ENCODE measurements at places on chromosomes 5 and 9.

GRCh38 chr5:156094001-156094400 lies 233.0 kb upstream of the SGCD start:
- no peak for DNase-seq

- no peak for DNase-seq
Measured at GRCh38 chr9:120768886-120769285, 24.3 kb downstream of the FBXW2 start.

- no peak for DNase-seq
Measured at GRCh38 chr5:601771-602465, 10.2 kb upstream of the CEP72 start.

DNA sequence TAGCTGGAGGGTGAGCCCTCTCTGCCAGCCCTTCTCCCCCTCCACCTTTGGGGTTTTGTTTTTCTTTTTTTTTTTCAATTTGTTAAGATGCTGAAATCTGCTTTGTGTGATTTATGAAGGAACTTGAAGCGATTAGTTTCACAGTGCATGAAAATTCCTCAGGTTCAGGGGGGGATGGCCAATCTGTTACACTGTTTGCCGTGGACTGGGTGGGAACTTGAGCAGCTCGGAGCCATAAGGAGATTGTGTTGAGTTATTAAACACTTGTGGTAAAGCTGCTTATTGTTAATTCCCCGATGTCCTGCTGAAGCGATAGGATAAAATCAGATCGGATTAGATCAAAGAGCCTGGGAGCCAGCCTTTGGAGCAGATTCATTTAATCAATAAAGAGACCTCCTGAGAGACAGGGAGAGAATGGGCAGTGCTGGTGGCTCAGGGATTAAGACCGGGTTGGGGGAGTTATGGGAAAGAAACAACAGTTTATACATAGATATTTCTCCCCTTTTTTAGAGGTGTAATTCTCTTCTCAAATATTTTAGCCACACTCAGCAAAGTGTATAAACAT lies 105.8 kb upstream of the SPATA31D4 start:
- DNase-seq = no peak

DNA sequence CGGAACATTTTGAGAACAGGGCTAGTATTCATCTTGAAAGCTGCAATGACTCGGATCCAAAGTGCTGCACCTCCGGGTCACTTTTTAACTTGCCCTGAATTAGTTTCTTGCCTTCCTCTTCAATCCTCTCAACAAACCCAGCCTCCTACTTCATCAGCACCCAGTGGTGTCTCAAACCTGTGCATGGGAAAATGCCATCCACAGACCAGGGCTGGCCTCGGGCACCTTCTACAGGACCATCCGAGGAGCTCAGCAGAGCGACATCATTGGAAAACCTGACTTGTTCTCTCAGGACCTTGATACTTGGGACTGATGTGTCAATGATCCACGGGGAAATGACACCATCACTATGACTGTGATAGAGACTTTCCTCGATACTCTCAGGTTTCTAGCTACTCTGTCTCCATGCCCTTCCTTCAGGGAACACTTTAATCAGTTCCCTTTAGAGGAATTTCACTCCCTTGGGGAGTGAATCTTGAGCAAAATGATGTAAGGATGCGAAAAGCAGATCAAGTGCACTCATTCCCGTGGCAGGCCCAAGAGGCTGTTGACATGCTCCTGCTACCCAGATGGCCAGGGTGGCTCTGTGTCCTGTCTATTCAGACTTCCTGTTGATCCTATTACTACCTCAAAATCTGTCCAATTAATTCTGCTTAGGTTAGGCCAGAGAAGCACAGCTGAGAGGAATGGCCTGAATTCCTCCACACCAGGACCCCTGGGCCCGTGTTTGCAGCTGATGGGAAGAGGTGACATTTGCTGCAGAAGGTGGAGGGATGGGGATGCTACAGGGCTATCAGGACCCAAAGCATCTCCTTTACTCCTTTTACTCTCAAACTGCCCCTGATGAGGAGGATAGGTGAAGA lies 96.5 kb upstream of the SLC25A48 start:
- DNase-seq = no peak

GRCh38 chr5:114649878-114650277 lies 288.0 kb downstream of the KCNN2 start:
- DNase-seq = no peak

DNA sequence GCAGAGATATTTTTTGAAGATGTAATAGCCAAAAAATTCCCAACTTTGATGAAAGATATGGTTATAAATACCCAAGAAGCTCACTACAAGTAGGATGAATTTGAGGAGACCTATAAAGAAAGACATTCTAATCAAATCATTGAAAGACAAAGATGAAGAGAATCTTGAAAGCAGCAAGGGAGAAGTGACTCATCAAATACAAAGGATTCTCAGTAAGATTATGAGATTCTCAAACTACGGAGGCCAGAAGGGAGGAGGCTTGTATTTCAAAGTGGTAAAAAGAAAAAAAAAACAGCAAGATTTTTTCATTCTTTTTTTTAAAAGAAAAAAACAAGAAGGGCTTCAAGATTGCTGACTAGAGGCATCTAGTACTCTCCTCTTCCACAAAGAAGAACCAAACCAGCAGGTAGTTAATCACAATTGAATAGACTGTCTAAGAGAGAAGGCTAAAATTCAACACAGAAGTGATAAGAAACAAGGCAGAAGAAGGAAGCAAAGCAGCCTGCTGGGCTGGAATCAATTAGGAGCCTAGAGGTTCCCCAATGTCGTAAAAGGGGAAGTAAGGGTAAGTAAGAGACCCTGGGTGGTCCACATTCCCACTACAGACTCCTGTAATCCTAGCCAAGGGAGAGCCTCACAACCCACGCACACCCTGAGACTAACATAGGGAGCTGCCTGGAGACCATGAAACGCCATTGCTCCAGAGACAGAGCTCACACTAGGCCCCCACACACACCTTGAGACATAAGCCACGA lies 59.1 kb upstream of the NIPAL4 start:
- no peak for DNase-seq

DNA sequence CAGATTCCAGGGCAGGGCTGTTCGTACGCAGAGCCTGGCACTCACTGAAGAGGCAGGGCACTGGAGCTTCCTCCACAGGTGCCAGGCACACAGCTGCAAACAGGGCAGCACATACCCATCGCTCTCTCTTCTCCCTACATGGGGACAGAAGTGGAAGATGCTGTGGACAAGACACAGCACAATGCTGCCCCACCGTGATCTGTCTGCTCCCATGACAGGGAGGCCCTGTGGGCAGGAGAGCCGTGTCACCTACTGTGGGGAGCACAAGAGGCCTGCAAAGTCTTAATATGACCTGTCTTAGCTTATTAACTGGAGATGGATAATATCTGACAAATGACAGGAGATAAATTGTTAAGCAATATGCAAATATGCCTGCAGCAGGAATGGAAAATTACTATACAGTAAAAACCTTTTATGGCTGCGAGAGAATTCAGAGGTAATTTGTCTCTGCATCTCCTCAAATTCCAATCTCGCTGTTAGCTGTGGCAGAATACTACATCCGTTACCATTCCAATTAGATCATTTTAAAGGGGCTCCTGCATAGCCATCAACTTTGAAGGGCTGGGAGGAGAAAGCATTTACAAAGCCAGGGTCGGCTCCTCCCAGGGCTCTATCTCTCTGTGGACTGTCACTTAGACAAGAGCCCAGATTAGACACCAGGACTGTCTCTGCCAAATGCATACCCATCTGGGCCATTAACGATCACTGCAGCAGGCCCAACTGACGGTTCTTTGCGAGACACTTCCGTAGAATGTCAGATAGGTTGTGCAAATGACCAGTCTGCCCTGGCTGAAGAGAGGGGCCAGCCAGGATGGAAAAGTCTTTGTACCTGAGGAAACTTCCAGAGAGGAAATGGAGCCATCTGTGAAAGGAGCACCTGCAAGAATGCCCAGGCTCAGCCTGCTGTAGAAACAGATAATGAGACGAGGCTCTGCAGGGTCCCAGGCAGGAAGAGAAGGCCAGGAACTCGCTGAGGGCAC lies 90.7 kb upstream of the FSTL4 start:
- DNase-seq = no peak

- DNase-seq = no peak
Measured at GRCh38 chr5:137265457-137265856, 233.7 kb downstream of the SPOCK1 start.

- no peak for DNase-seq
Measured at GRCh38 chr5:38023799-38024198, 184.0 kb upstream of the GDNF start.

- DNase-seq = peak; percentile 47
Measured at GRCh38 chr5:61449804-61450492, 117.9 kb downstream of the ZSWIM6 start.

DNA sequence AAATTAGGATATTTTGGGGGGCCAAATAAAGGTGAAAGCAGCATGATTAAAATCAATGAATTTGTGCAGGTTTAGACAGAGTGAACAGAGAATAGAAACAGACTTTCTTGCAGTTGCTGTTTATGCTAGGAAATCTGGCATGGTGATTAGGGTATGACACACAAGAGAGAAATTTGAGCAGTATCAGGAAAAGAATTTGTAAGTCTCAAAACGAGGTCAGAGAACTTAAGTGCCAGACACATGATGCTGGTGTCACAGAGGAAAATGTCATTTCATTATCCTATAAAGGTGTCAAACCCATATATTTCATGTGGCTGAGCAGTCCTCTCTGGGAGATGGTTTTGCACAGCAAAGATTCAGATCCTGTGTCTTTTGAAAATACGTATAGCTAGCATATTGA lies 15.7 kb downstream of the LVRN start:
- DNase-seq = no peak

DNA sequence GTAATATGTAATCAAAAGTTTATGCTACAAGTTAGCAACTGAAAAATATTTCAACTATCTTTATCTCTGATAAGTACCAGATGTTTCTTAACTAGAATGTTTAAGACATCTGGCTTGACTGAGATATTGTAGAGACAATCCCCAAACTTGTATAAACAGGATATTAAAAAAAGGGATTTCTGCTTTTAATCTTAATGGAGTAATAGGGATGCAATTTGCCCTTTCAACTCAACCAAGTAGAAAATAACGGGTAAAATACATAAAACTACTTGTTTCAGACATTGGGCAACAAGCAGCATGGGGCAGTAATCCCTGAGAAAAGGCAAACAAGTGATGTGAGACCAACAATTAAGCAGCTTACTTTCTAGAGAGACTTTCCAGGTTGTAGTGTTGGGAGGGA lies 9.4 kb upstream of the ADAMTS12 start:
- DNase-seq = no peak

DNA sequence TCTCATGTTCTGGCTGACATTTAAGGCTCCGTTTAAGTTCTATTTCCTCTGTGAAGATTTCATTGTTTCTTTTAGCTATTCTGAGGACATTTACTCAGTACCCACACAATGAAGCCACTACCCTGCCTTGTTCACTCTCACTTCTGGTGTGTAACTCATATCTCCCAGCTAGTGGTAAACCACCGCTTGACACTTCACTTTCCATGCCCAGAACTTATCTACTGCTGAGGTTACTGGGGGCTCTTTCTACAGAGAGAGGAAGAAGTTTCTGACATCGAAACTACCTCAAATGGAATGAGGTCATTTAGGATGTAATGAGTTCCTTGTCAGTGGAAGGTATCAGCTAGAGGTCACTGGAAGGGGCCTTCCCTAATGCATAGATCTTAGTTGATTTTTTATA lies 501.5 kb downstream of the DMAC1 start:
- DNase-seq = no peak

DNA sequence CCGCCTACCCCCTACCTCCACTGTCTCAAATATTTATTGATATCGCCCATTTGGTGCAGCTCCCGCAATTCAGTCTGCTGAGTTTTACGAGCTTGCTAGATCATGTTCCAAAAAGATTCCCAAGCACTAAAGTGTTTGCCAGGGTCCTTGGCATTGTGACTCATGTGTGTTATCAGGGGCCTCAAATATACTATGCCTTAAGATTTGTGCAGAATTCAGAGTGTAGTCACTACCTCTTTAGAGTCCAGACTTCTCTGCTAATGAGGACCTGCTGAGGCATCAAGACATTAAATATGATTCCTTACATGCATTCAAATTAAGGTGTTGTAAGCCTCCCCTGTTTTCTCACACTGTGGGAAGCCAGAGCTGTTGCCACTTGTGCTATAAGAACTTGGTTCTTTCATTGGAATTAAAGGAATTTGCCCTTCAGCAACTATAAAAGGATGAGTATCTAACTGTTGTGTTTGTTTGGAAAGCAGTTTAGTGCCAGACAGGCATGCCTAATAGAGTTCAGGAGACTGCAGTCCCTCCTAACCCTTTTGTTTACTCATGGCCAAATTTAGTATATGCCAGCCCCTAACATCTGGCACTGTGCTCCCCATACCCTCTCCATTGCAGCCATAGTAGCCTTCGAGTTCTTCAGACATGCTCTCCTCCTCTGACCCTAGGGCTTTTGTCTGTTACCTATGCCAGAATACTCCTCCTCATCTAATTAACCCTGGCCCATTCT lies 316.4 kb downstream of the NR3C1 start:
- DNase-seq = peak; percentile 21

GRCh38 chr9:78005231-78006002 lies 26.2 kb downstream of the GNAQ start:
- no peak for DNase-seq

DNA sequence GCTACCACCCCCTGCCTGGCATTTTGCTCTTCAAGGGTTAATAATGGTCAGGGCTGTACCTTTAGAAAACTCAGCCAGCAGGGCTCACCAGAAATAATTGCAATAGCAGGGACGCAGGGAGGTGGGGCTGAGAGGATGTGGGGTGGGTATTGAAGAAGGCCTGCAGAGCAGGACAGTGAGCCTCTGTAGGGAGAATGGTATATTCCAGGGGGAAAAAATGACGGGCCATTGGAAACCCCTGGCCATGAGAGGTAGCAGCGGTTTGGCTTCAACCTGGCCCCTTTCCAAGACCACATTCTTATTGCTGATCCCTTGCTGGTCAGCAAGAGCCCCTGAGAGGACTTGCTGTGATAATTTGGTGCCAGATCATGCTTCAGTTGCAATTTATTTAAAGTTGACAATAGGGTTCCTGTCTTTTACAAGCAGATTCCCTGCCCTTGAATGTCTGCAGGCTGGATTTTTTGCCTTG lies 36.7 kb upstream of the CTNNA1 start:
- DNase-seq = no peak

GRCh38 chr5:6632324-6632887 lies 438 bp downstream of the NSUN2 start:
- DNase-seq = no peak

GRCh38 chr5:132459031-132459982 lies 31.3 kb downstream of the IRF1 start:
- DNase-seq = no peak

DNA sequence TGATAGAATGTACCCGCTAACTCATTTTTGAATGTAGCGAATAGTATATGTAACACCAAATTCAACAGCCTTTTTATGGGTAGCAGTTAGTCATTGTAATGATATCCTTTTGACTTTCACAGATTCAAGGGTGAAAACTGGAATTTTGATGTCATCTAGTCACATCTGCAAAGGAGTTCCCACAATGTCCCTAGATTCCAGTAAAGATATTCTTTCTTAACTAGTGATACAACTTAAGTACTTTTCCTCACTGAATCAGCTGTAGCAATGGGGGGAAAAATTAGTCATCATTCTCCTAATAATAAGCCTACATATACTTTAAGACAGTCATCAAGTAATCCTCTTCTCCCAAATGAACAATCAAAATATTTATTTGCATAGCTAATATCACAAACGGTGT lies 11.5 kb upstream of the SSBP2 start:
- DNase-seq = no peak
